Activated CD4-positive, CD25-positive, alpha-beta regulatory T cell treated with anti-CD3 and anti-CD28 coated beads, Interleukin-2, amount 50 U/mL, for 72 hours (primary cell): ENCODE measurements at places on chromosomes 6 and 20.

GRCh38 chr6:111939902-111940301 is 66.7 kb upstream of the FYN start:
- DNase-seq: no peak

GRCh38 chr6:141540207-141540606 is 592.5 kb upstream of the GJE1 start:
- no peak for DNase-seq

- DNase-seq: no peak
Measured at GRCh38 chr6:52544602-52545405, 32.1 kb downstream of the TRAM2 start.

DNA sequence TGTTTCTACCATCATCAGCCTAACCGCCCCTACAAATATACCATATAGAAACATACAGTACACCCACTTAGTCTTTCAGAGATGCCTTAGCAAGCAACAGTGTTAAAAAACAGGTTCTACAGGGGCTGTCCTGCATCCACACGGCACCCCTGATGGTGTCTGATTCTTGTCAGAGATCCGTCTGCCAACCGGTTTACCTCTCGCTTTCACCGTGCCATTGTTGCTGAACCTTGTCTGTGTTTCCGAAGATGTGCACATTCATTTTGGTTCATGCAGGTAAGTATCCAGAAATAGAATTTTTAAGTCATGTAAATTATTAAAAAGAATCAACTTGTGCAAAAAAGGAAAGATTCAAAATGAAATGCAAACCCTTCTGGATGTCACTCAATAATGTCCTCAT is 52.9 kb downstream of the EPHA7 start:
- no peak for DNase-seq

GRCh38 chr6:110564703-110565421 is 88.4 kb upstream of the SLC22A16 start:
- DNase-seq: no peak
